ENCODE measurements at places on chromosomes 3 and 15.

DNA sequence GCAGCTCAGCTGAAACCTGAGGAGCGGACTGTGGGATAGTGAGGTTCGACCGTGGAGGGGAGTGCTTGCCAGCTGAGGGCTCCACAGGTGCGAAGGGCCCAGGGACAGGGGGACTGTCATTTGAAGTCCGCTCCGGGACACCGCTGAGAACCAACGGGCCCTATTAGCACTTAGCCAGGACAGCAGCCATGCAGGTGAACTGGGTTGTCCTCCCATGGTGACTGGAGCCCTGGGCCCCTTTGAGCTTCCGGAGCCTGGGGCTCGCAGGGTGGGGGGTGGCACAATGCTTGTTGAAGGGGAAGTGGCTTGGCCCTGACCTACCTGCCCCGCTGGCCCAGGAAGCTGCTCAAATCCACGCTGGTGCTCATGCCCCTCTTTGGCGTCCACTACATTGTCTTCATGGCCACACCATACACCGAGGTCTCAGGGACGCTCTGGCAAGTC lies 24.7 kb downstream of the PTH1R start:
- H3K27ac ChIP-seq: no peak overlapping the region
- DNase-seq: no peak
- no peak overlapping the region for H3K4me3 ChIP-seq

DNA sequence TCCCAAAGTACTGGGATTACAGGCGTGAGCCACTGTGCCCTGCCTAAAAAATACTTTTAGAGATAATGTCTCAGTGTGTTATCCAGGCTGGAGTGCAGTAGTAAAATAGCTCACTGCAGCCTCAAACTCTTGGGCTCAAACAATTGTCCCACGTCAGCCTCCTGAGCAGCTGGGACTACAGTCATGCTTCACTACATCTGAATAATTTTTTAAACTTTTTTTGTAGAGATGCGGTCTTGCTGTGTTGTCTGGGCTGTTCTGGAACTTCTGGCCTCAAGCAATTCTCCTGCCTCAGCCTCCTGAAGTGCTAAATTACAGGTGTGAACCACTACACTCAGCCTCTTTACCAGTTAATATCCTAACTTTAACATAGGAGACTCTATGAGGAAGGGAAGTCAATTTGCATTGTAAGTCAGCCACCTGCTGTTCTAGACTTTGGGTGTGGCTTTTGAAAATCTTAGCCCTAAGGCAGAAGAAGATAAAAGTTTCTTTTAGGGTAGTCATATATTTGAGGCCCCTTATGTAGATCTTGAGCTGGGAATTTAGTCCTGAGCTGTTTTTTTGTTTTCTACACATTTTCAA lies 78.2 kb upstream of the RASGRP1 start:
- peaks cover 13% of the 10 kb centered on the region for H3K27me3 ChIP-seq
- no peak overlapping the region for H3K4me3 ChIP-seq
- H3K4me1 ChIP-seq: no peaks in the 10 kb centered on the region
- H3K27ac ChIP-seq: no peak overlapping the region
- H3K36me3 ChIP-seq: no peaks in the 10 kb centered on the region

GRCh38 chr3:141181819-141182218 lies 49.8 kb upstream of the PXYLP1 start:
- peaks cover 13% of the 10 kb centered on the region for H3K27me3 ChIP-seq
- no peak for DNase-seq
- no peaks in the 10 kb centered on the region for H3K36me3 ChIP-seq
- no peak overlapping the region for H3K4me3 ChIP-seq
- H3K4me1 ChIP-seq: no peaks in the 10 kb centered on the region

DNA sequence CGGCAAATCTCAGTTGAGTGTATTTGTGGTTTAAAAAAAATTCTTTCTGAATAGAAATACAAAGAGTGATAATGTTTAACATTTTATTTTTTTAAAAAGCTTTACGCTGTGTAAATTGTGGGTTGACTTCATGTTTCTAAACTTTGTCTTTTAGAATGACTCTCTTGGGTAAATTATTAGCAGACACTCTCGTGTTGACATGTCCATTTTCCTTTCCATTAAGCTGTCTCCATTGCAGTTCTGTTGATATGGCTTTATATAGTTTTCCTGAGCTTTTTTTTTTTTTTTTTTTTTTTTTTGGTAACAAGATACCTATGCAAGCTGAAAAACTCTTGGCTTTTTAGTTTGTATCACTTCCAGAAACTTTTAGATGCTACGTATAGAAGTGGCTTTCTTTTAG lies 92.6 kb downstream of the IGF1R start:
- H3K4me3 ChIP-seq: no peak overlapping the region
- no peak overlapping the region for H3K27ac ChIP-seq
- H3K36me3 ChIP-seq: no peaks in the 10 kb centered on the region
- H3K27me3 ChIP-seq: peaks cover 24% of the 10 kb centered on the region

GRCh38 chr15:56469483-56469882 lies 4.5 kb upstream of the MNS1 start:
- no peaks in the 10 kb centered on the region for H3K27me3 ChIP-seq

GRCh38 chr15:63276342-63277037 lies 915 bp upstream of the APH1B start:
- DNase-seq: peak; percentile 20
- 0 out of 3 replicates have a peak, but pooled peaks cover 3% of the 10 kb centered on the region for H3K36me3 ChIP-seq
- H3K4me3 ChIP-seq: peak overlapping the region; percentile 59
- no peaks in the 10 kb centered on the region for H3K27me3 ChIP-seq
- H3K27ac ChIP-seq: peak overlapping the region; percentile 82

GRCh38 chr15:40233727-40234577 lies 4.9 kb upstream of the PAK6 start:
- no peak overlapping the region for H3K4me3 ChIP-seq
- no peak overlapping the region for H3K27ac ChIP-seq
- peaks cover 13% of the 10 kb centered on the region for H3K4me1 ChIP-seq
- no peaks in the 10 kb centered on the region for H3K27me3 ChIP-seq

DNA sequence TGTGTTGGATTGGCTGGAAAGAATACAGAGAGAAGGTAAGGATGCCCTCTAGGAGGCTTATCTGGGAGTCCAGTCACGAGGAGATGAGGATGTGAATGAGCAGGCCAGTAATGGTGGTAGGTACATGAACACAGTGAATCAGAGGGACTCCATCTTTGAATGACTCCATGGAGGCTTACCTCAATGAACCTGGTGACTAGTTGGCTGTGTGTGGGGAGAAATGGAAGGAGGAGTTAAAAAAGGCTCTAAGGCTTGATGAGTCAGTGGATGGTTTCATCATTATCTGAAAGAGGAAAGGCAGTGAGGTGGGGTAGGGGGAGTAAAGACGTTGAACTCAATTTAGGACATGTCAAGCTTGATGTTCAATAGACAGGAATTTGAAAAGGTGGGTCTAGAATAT lies 61.1 kb downstream of the KCNAB1 start:
- DNase-seq: no peak
- no peaks in the 10 kb centered on the region for H3K36me3 ChIP-seq

DNA sequence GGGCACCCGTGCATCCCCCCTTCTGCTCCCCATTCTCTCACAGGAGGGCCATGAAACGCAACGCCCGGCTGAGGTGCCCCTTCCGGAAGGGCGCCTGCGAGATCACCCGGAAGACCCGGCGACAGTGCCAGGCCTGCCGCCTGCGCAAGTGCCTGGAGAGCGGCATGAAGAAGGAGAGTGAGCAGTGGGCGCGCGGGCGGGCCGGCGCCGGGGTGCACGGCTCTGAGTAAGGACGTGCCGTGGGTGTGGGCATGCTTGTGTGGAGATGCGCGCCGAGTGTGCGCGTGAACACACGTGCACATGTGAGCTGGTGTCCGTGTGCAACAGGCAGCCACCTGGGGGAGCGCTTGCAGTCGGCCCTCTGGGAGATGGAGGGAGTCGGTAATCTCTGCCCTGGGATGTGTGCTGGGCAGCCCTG lies 28.1 kb downstream of the NR1I2 start:
- no peaks in the 10 kb centered on the region for H3K36me3 ChIP-seq
- no peaks in the 10 kb centered on the region for H3K27me3 ChIP-seq

DNA sequence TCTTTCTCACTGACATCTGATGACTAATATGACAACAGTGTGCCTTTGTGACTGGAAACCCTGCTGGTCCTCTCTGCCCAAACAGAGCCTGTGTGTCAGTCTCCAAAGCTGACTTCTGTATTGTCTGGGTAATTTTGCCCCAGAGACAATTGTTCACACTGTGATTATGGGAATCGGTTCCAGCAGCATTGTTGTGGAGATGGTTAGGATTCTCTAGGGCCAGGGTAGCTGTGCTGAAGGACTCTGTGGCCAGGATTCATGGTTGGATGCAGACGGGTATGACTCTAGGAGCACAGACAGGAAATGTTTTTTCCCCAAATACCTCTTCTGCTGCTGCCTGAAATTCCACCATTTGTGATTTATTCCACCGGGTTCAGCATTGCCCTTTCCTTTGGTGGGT lies 57.5 kb upstream of the ITGA11 start:
- no peak for DNase-seq
- no peaks in the 10 kb centered on the region for H3K36me3 ChIP-seq
- H3K4me3 ChIP-seq: no peak overlapping the region
- H3K27me3 ChIP-seq: peaks cover 11% of the 10 kb centered on the region
- H3K4me1 ChIP-seq: no peaks in the 10 kb centered on the region
- no peak overlapping the region for H3K27ac ChIP-seq

DNA sequence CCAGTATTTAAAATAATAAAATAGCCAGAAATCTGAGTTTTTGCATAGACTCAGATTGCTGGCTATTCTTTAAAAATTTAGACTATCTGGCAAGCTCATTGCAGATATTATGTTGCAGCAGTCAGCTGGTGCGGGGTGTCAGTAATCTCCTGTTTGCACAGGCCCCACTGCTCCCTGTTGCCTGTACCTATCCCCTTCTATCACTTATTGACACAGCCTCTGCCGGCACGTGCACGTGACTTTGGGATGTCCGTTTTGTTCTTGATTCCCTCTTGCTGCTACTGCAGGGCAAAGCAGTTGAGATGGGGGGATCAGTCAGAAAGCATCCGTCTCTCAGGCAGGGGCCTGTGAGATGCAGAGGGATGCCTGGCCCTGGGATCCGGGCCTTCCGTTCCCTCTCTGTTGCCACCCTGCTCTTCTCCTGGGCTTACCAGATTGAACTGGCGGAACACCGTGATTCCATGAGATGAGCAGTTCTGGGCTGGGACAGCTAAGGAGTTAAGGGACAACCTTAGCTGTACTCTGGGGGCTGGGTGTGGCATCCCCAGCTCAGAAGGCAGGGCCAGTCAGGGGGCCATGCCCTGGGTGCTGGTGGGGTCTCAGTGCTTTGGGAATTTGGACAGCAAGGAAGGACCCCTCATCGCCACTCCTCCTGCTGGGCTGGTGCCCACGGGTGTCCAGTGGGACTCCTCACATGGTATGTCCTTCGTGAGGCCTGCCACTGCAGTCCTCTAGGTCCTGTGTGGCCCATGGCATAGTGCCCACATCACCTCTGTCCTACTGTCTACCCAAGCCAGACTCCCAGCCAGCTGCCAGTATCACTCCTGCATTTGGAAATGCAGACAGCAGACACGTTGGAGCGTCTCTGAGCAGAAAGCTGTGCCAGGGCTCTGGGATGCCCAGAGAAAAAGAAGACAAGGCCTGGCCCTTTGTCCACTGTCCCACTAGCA lies 11.8 kb downstream of the MRAS start:
- no peaks in the 10 kb centered on the region for H3K27me3 ChIP-seq
- no peak overlapping the region for H3K27ac ChIP-seq
- H3K36me3 ChIP-seq: no peaks in the 10 kb centered on the region
- no peak for DNase-seq
- H3K4me3 ChIP-seq: no peak overlapping the region

DNA sequence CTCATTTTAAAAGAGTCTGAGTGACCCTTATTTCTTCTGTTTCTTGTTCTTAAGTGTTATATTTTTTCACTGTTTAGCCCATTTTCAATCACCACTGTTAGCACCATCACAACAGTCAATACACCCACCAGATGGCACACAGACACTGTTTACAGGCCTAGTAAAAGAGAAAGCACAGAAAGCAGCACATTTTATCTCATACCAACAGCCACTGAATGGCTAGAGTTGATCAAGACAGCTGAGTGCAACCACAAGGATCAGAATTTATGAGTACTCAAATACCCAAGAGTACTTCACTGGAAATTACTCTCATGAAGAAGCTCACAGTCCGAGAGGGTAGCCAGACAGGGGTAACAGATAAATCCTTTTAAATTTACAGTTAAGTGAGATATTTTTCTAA lies 127.0 kb downstream of the TFDP2 start:
- H3K27me3 ChIP-seq: no peaks in the 10 kb centered on the region
- no peak overlapping the region for H3K4me3 ChIP-seq
- H3K27ac ChIP-seq: peak overlapping the region; percentile 45
- H3K4me1 ChIP-seq: peaks cover 29% of the 10 kb centered on the region
- H3K36me3 ChIP-seq: peaks cover 32% of the 10 kb centered on the region

GRCh38 chr3:195270079-195270816 lies 711 bp downstream of the XXYLT1 start:
- H3K4me3 ChIP-seq: peak overlapping the region; percentile 57
- H3K27ac ChIP-seq: peak overlapping the region; percentile 66
- H3K4me1 ChIP-seq: peaks cover 23% of the 10 kb centered on the region
- DNase-seq: peak; percentile 54
- no peaks in the 10 kb centered on the region for H3K27me3 ChIP-seq

DNA sequence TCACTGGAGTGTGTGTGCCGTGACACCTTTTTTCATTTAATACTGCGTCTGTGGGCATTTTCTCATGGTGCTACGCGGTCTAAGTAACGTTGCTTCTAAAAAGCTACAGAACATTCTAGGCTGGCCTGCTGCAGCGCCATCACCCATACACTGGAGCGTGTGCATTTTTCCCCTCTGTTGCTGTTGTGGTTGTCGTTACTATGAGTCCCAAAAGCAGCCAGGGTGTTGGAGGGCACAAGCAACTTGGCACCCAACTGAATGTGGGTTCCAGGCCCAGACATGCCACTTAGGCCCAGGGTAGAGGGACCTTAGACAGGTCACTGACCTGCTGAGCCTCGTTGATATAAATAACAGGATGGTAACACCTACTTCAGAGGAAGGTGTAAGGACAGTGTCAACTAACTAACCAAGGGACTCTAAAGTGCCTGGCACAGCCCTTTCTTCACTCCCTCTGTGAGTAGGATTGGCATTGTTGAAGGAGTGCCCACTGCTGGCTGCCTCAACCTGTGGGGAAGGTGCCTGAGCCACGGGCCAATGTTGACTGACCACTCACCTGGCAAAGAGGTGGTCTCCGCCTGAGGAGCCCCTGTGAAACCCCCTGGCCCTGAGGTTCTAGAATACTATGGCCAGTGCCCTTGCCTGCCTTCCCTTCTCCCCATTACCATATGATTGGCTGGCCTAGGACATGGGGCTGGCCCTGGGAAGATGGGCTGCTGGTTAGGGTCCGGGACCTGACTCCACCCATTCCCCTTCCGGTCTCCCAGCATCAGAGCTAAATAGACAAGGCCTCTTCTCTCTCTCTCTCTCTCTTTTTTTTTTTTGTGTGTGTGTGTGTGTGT lies 3.5 kb downstream of the CSK start:
- H3K27me3 ChIP-seq: no peaks in the 10 kb centered on the region
- peaks cover 55% of the 10 kb centered on the region for H3K36me3 ChIP-seq
- peaks cover 79% of the 10 kb centered on the region for H3K4me1 ChIP-seq
